ENCODE measurements at places on chromosomes 5 and 9. TPM values are rescaled to one million over a fixed set of nuclear protein-coding genes. Genes with fewer than 3 reads are reported as not detected.

- H3K36me3 ChIP-seq, result peaks cover 2% of the 10 kb centered on the region
- H3K27ac ChIP-seq, result peak overlapping the region; percentile 77
- H3K4me3 ChIP-seq, result no peak overlapping the region
- no peaks in the 10 kb centered on the region for H3K27me3 ChIP-seq
These were observed 2.7 kb upstream of the PURA start for GRCh38 chr5:140111011-140111858.

DNA sequence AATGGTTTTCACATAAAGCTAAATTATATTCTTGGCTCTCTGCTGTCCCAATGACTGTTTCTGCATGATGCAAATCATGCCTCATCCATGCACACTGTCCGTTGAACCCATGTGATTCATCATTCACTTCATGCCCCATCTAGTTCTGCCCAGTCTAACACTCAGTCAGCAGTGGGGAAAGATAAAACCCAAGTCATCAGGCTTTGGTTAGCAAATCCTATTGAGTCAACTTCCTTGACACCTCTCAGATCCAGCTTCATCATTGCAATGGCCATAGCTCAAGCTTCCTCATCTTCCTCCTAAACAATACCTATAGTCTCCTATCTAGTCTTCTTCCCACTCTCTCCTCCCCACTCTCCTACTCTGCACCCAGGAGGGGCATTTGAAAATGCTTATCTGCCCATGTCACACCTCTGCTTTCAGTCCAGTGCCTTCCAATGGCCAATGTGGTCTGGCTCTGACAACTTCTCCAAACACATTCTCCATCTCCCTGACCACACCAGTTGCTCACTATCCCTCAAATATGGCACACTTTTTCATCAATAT lies 266.0 kb upstream of the TRIM32 start:
- no peaks in the 10 kb centered on the region for H3K4me1 ChIP-seq
- DNase-seq, result no peak
- no peaks in the 10 kb centered on the region for H3K27me3 ChIP-seq
- H3K4me3 ChIP-seq, result no peak overlapping the region

DNA sequence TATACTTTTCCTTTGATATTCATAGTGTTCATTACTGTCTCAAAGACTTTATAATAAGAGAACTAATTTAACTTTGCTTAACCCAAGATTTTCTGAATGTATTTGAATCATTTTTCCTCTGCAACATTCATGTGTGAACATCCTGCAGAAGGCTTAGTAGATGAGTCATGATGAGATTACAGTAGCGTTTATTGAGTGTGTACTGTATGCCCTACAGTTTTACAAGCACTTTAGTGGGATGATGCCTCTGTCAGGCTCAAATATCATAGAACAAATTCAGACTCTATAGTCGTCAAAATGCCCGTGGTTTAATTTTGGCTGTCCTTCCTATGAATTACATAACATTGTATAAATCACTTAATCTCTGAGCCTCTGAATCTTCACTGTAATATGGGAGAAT lies 41.2 kb downstream of the FYB1 start:
- peaks cover 37% of the 10 kb centered on the region for H3K27me3 ChIP-seq
- H3K36me3 ChIP-seq, result no peaks in the 10 kb centered on the region
- DNase-seq, result no peak
- no peak overlapping the region for H3K27ac ChIP-seq
- no peaks in the 10 kb centered on the region for H3K4me1 ChIP-seq
- H3K4me3 ChIP-seq, result no peak overlapping the region

Gene GRIA1
- 0.35 TPM for polyA plus RNA-seq

Gene FAT2
- not detected for polyA plus RNA-seq

All from SK-N-SH (cell line).